ENCODE measurements at places on chromosomes 5 and 9.
A peak's percentile ranks its signal among the peaks of the same experiment; 100 is the strongest.

GRCh38 chr5:147830035-147830434, 1.4 kb downstream of the SPINK1 start:
- no peak for DNase-seq

GRCh38 chr5:43065387-43065947, 25.3 kb upstream of the ANXA2R start:
- peak; percentile 30 for DNase-seq

GRCh38 chr5:143440448-143441115, 37.1 kb upstream of the NR3C1 start:
- no peak for DNase-seq

GRCh38 chr9:4182831-4183230, 117.0 kb downstream of the GLIS3 start:
- DNase-seq: no peak

DNA sequence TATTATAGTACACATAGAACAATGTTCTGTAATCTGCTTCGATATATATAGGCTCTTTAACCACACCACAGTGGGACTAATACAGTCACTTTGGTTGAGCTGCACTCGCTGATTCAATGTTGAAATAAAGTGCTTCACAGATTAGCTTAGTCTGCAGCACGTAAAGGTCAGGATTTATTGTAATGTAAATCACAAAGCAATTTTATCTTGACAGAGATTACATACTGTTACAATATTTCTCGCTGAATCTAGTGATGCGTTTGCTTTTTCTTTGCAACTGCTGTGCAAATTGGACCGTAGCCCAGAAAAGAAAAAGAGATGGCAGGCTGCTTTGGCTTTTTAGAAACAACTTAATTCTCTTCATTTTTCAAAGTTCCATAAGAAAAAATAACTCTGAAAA, 52.9 kb downstream of the CETN3 start:
- peak; percentile 8 for DNase-seq

DNA sequence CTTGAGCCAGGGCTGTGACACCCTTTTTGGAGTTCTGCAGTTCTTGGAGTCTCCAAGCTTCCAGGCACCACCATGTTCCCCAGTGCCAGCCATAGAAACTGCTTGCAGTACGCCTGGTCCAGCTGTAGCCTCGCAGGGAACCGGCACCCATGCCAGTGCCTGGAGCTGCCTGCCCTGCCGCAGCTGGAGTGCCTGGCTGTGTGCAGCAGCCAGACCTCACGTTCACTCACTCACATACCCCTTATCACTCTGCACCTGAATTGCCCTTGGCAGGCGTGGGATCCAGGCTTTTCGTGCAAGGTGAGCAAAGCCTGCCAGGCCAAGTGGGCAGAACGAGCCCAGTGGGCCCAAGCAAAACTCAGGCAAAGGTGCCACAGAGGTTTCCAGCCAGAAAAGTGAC, 77.8 kb upstream of the SHB start:
- no peak for DNase-seq

DNA sequence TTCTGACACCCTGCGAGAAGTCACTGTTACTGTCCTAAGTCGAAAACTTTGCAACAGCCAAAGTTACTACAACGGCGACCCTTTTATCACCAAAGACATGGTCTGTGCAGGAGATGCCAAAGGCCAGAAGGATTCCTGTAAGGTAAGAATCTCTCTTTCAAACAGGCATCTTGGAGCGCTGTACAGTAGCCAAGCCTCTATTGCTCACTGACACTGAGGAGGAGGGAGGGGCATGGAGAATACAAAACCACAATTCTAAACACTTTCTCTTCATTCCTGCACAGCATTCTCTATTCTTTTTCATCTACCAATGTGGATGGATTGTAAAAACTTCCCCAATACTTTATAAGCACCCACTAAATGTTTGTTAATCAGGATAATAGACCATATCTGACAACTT, 7.4 kb downstream of the GZMK start:
- DNase-seq: no peak

GRCh38 chr5:132370971-132371602, 1.6 kb downstream of the SLC22A5 start:
- DNase-seq: no peak

DNA sequence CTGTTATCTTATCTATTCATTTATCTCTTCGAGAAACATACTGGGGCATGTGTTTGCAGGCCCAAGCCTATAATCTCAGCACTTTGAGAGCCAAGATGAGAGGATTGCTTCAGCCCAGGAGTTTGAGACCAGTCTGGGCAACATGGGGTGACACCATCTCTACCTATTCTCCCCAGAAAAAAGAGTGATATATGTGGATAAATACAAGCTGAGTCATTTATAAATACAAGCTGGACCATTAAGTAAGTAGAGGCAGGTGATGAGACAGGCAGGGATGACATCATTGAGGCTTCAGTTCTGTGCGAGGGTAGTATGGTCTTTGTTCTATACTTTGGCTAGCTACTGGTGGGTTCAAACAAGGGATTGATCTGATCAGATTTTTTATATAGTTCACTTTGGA, 25.6 kb downstream of the PBX3 start:
- DNase-seq: no peak

GRCh38 chr5:126376443-126376842, 46.8 kb upstream of the GRAMD2B start:
- DNase-seq: no peak

DNA sequence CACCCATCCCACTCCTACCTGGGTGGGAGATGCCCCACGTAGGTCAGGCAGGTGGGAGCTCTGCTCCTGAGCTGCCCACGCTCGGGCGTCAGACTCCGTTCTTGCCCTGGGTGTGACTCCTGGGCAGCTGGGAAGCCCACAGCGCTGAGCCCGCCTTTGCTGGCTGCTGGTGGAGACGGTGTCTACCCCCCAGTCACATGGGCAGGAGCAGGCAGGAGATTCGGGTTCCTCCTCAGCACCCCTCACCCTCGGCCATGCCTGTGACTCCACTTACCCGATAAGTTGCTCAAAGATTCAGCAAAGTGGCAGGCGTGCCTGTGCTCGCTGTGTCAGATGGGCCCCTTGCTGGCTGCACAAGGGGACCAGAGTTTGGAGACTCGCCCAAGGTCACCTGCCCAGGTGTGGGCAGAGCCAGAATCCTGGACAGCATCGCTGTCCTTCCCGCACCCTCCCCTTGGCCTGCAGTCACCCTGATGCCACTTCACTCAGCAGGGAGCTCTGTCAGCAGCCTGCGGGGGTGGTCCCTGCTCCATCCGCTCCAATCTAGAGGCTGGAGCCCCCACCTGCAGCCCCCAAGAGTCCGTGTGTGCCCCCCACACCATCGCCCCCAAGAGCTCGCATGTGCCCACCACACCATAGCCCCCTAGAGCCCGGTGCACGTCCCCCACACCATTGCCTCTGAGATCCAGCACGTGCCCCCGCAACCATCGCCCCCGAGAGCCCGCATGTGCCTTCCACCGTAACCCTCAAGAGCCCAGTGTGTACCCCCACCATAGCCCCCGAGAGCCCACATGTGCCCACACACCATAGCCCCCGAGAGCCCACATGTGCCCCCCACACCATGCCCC, 4.2 kb downstream of the LCN1 start:
- no peak for DNase-seq

GRCh38 chr5:60522292-60522905, 177.6 kb downstream of the DEPDC1B start:
- DNase-seq: no peak

GRCh38 chr5:81854485-81854884, 103.6 kb upstream of the SSBP2 start:
- no peak for DNase-seq

DNA sequence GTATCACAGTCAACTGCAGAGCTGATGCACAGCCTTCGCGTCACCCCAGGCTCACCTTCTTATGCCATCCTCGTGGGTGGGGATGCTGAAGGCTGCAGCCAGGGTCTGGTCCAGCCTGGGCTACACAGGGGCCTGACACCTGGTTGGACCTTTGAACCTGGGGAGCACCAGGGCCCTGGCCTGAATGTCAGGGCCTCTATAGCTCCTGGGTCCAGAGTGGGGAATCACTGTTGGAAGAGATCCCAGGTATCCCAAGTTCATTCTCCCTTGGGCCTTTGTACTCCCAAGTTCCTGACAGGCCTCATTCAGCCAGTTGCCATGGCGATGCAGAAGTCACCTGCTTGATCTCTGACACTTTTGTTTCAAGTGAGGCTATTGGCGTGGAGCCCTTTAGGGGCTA, 43.8 kb downstream of the ZNF618 start:
- no peak for DNase-seq

DNA sequence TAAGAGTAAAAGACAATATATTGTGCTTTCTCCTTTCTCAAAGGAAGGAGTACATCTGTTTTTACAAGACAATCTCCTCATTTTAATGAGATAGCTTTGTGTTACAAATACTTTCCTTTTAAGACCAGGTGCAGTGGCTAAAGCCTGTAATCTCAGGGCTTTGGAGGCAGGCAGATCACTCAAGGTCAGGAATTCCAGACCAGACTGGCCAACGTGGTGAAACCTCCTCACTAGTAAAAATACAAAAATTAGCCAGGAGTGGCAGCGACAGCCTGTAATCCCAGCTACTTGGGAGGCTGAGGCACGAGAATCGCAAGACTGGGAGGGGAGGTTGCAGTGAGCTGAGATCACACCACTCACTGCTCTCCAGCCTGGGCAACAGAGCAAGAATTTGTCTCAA, 11.8 kb downstream of the TMEM161B start:
- no peak for DNase-seq

GRCh38 chr9:81789721-81790120, 100.4 kb upstream of the TLE1 start:
- no peak for DNase-seq

DNA sequence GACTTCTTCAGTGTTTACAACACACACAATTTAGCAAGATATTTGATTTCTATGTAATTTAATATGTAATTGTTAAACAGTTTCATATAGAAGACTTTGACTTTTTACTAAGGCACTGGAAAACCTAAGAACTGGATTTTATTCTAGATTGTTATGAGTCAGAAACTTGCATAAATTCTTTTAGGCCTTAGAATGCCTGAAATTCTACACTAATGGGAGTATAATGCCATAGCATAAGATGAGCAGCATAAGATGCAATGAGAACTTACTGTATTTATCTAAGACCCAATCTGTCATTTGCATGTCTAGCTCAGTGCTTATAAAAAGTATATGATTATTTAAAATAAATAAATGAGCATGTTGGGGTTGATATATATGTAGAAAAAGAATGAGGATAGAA, 285.2 kb downstream of the CDH12 start:
- no peak for DNase-seq

DNA sequence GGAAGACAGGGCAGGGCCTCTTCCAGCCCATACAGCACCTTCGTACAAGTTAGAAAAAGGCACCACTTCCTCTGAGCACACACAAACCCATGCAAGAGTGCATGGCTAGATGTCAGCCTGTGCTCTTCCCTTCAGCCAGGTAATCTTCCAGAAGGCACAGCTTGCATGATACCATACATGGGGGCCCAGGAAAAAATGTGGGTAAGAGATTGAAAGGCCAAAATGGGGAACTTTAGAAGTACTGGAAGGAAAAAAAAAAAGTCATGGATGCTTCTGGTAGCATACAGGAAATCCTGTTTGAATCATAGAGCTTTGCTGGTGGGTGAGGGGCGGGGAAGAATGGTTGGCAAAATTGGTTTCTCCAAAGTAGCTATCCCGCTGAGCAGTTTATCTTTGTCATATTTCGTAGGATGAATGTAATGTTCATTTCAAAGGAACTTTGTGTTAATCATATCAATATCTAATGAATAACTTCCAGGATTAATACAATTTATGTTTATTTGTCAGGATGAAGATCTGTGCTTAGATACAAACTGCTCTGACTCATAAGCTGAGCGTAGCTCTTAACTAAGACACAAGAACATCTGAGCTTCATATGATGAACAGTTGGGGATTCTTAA, 78.2 kb upstream of the MAP3K1 start:
- DNase-seq: no peak

DNA sequence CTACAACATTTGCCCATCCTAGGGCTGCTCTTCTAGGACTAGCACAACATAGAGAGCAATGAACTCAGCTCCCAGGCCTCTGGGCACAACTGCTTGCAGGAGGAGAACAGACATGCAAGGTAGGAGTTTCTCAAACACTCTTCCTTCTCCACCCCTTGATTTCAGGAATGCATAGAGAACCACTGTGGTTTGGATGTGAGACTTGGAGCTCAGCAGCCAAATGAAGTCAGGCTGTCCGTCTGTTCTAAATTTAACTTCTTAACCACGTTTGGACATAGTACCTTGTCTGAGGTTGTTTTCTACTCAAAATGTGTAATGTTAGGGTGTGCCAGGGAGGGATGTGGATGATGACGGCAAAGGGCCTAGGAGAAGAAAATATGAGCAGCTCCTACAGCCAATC, 515.1 kb upstream of the TNC start:
- no peak for DNase-seq

DNA sequence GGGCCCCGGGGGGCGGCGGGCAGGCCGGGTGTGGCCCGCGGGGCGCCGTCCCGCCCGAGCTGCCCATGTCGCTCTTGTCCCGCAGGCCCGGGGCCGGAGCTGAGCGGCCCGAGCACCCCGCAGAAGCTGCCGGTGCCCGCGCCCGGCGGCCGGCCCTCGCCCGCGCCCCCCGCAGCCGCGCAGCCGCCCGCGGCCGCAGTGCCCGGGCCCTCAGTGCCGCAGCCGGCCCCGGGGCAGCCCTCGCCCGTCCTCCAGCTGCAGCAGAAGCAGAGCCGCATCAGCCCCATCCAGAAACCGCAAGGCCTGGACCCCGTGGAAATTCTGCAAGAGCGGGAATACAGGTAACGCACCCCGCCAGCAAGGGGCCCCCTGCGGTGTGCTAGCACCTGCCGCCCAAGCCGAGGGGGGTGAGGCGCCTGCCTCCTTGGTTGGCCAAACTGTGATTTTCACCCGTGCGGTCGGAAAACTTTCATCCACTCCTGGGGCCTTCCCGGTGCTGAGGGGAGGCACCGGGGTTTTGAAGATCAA, 32.1 kb downstream of the SMARCA2 start:
- no peak for DNase-seq

GRCh38 chr5:109410389-109411148, 795 bp upstream of the PJA2 start:
- DNase-seq: no peak

Measured in Panc1 (cell line).